ENCODE measurements at places on chromosomes 7 and 10.

DNA sequence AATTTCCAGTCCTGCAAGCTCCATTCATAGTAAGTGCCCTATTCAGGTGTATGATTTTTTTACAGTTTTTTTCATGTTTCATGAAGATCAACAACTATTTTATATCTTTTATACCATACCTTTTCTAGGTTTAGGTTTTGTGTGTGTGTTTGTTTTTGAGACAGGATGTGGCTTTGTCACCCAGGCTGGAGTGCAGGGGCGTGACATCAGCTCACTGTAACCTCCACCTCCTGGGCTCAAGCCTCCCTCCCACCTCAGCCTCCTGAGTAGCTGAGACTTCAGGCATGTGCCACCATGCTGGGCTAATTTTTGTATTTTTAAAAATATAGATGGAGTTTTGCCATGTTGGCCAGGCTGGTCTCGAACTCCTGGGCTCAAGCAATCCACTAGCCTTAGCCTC is 35.0 kb downstream of the ARMH3 start:
- no peak for DNase-seq

DNA sequence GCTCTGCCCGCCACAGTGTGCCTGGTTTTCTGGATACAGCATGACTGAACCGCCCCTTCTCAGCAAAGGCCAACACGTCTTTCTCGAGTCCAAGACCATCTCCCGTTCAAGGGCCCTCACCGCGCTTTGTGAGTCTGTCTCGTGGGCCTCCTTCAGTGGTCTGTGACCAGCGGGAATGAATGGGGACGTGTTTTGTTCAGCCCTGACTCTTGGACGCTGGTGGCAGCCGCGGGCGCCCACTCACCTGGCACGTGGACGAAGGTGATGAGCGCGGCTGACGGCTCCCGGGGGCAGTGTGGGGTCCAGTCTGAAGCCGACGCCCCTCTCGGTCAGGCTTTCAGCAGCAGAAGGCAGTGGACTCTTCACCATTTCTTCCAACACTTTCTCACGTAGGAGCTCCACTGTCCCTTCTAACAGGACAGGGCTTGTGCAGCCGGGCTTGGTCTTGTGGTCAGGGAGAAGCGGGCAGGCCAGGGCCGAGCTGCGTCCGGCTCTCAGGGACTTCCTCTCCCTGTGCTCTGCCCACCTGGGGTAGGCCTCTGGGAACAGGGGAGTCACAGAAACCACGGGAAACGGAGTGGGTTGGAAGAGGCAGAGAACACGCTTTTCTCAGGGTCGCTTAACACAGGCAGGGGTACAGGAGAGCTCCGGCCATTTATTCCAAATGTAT is 30.4 kb downstream of the AMZ1 start:
- no peak for DNase-seq

- no peak for DNase-seq
These were observed 191.3 kb downstream of the HECW1 start for GRCh38 chr7:43303740-43304241.

DNA sequence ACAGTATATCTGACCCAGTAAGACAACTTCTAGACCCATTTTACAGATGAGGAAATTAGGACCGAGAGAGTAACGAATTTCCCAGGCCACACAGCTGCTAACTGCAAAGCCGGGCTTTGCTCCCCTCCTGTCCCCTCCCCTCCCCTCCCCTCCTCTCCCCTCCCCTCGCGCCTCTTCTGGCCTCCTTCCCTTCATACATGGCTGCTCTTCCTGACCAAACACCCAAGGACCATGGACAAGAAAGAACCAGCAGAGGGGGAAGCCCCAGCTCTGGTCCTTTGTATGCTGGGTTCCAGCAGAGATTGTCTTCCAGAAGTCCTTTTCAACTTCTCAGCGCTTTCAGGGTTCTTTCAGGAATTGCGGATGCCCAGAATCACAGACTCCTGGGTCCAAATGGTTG is 3.6 kb upstream of the TMEM72 start:
- DNase-seq: no peak

- no peak for DNase-seq
These were observed 491.4 kb downstream of the DNAJB6 start for GRCh38 chr7:157828190-157828589.

- DNase-seq: no peak
These were observed 29.2 kb upstream of the HABP2 start for GRCh38 chr10:113523628-113524027.

DNA sequence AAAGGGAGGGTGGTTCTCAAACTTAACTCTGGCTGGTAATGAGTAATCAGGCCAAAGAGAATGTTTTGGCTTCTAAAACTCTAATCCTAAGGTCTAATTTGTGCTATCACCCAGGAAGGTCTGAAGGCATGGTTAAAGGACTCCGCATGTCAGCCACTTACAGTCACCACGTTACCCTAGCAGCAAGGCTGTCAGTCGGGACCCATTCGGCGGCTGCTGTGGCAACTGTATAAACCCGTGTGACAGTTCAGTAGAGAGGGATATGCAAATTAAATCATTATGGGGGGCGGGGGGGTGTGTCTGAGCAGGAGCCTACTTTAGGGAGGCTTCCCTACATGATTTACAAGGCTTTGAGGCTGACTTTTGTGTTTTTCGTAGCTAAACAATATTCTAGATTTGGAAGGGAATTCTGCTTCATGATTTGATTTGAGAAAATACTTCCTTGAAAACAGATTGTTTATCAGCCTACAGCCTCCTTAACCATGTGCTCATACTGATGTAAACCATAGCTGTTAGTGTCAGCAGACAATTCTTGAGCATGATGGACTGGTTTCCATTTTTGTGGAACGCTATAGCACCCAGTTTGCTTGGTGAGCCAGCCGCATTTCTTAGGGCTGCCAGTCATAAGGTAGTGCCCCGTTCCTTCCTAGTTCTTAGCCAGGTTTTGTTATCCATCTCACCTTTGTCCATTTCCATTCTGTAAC is 284.4 kb downstream of the USP6NL start:
- no peak for DNase-seq

DNA sequence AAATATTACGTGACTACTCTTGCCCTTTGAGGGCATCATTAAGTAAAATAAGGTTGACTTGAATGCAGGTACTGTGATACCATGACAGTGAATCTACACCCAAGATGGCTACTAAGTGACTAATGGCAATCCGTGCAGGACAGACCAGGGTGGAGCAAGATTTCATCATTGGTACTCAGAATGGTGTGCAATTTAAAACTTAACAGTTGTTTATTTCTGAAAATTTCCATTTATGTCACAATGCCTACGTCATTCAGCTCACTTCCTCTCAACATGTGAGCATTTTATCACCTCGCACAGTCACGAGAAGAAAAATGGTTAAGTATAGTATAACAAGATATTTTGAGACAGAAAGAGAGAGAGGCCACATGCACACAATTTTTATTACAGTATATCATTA is 50.3 kb upstream of the MET start:
- DNase-seq: no peak

DNA sequence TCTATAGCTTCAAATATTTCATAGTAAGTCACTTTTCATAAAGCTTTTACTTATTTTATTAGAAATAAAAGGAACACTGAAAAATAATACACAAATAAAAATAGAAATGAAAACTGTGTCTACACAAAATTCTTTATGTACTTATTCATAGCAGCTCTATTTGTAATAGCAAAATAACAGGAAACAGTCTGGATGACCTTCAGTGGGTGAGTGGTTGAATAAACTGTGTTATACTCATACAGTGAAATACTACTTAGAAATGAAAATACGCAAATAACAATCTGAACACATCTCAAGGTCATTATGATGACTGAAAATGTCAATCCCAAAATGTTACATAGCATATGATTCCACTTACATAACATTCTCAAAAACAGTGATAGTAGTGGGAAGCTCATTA is 138.7 kb upstream of the PCLO start:
- no peak for DNase-seq

DNA sequence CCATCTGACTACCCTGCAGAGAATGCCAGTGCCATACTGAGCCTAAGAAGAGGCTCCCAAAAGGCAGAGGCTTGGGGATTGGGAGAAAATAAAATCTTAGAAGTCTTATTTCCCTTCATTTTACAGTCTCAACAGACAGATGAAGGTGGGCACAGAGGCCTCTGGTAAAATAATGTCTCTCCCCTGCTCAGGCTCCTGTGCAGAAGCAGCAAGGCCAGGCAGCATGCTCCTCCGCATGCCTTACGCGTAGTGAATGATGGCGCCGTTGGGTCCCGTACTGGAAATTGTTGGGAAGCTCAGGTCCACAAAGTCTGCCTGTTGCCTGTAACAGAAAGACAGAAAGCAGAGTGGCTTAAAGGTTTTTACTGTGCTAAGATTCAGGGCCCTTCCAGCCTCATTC is 45.8 kb downstream of the XPNPEP1 start:
- DNase-seq: no peak

DNA sequence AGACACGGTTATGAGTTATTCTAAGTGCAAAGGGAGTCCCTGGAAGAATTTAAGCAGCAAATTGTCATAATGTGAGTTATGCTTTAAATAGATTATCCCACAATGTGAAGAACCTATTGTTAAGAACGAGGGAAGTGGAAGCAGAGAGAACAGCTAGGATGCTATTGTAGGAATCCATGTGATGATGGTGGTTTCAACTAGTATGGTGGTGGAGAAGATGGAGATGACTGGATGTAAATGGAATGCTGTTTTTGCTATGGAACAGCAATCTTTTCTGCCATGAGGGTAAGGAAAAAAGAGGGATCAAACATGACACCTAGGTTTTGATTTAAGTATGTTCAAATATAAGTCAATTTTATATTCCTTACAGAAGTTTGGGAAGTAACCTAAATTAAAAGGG is 191.3 kb downstream of the RNF133 start:
- no peak for DNase-seq

- DNase-seq: no peak
These were observed 188.6 kb downstream of the ETV1 start for GRCh38 chr7:13800694-13801448.

DNA sequence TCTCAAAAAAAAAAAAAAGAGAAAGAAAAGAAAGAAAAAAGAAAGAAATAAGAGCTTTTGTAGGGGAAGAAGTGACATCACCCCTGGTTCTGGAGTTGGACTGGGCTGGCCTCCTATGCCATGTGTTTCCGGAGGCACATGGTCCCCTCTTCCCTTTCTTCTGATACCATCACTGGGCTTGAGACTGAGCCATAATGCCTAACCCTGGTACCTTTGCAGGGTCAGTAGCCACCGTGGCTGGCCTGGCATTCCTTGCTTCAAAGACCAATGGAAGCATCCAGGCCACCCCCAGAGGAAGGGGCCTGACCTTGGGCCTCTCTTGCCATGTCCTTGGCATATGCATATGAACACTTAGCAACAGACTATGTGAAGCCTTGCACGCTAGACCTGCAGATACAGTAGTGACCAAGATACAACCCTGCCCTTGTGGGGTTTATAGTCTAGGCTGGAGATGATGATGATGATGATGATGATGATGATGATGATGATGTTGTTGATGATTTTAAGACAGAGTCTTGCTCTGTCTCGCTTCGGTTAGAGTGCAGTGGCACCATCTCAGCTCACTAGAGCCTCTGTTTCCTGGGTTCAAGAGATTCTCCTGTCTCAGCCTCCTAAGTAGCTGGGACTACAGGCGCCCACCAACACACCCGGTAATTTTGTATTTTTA is 31.8 kb downstream of the SUFU start:
- DNase-seq: no peak

- no peak for DNase-seq
These were observed 210.1 kb downstream of the TNS3 start for GRCh38 chr7:47371733-47372368.

DNA sequence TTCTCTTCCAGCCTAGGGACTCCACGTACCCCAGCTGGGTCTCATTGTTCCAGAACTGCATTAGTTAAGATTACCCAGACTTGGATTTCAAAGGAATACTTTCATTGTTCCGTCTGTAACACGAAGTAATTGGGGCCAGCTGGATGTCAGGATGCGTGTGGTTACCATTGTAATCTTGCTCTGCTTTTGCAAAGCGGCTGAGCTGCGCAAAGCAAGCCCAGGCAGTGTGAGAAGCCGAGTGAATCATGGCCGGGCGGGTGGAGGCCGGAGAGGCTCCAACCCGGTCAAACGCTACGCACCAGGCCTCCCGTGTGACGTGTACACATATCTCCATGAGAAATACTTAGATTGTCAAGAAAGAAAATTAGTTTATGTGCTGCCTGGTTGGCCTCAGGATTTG is 21.0 kb downstream of the LRRC17 start:
- DNase-seq: no peak

GRCh38 chr10:18414061-18414460 is 237.3 kb downstream of the NSUN6 start:
- no peak for DNase-seq

- DNase-seq: no peak
These were observed 415.3 kb upstream of the NRP1 start for GRCh38 chr10:33749790-33750189.

GRCh38 chr7:132533916-132534315 is 42.4 kb downstream of the PLXNA4 start:
- no peak for DNase-seq

DNA sequence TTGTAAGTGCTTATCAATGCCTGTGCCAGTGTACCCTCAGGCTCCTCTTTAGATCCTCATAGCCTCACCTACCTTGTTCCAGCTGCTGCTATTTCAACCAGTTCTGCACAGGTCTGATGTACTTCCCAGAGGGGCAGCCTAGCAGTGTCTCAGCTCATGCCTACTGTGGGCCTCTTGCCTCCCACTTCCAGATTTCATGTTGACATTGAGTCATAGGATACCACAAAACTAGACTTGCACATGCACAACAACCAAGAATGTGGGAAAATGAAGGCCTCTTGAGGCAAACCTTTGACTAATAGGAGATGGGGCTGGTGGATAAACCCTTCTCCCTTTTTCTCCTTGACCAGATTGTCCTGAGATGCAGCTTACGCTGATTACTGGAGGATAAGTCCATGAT is 31.0 kb downstream of the PON3 start:
- no peak for DNase-seq

DNA sequence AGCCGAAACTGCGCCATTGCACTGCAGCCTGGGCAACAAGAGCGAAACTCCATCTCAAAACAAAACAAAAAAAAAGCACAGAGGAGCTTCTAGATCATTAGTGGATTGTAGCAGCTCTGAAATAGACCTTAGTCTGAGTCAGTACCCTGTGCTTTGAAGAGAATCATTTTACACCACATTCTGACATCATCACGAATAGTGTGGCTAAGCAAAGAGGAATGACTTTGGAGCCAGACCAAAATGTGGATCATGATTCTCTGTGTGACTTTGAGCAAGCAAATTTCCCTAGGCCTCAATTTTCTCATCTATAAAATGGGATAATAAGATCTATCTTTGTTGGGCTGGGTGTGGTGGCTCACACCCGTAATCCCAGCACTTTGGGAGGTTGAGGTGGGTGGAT is 618.9 kb downstream of the CALN1 start:
- no peak for DNase-seq
